ENCODE measurements at places on chromosomes 1 and 21. TPM values are rescaled to one million over a fixed set of nuclear protein-coding genes. Genes with fewer than 3 reads are reported as not detected.

PTPN7 gene
- not detected for total RNA-seq

CD160 gene
- total RNA-seq, result not detected

CELA3B gene
- not detected for total RNA-seq

LRRC53 gene
- total RNA-seq, result not detected

CLCA4 gene
- 0.15 TPM for total RNA-seq

FCRL6 gene
- total RNA-seq, result not detected

CYP4A22 gene
- not detected for total RNA-seq

FAM177B gene
- not detected for total RNA-seq

IL22RA1 gene
- 2.4 TPM for total RNA-seq

LCK gene
- total RNA-seq, result 0.86 TPM

SRM gene
- 55.1 TPM for total RNA-seq

DDAH1 gene
- total RNA-seq, result 2.4 TPM

PTPRF gene
- total RNA-seq, result 204 TPM

CFHR1 gene
- total RNA-seq, result not detected

SEMA6C gene
- total RNA-seq, result 0.84 TPM

LPGAT1 gene
- 48.5 TPM for total RNA-seq

BRINP3 gene
- not detected for total RNA-seq

CFHR2 gene
- total RNA-seq, result not detected

MAGOH gene
- total RNA-seq, result 33.0 TPM

GREM2 gene
- not detected for total RNA-seq

EDN2 gene
- 0.08 TPM for total RNA-seq

RPS6KA1 gene
- total RNA-seq, result 150 TPM

APCS gene
- not detected for total RNA-seq

UBASH3A gene
- total RNA-seq, result not detected

PCSK9 gene
- 265 TPM for total RNA-seq

DDR2 gene
- total RNA-seq, result 6.1 TPM

CLIC4 gene
- total RNA-seq, result 97.6 TPM

MYOG gene
- not detected for total RNA-seq

RCC2 gene
- total RNA-seq, result 104 TPM

SEMA4A gene
- 6.6 TPM for total RNA-seq

CLCA1 gene
- 0.08 TPM for total RNA-seq

DIO1 gene
- total RNA-seq, result not detected

SPATA46 gene
- total RNA-seq, result not detected

MPC2 gene
- total RNA-seq, result 47.6 TPM

MR1 gene
- total RNA-seq, result 17.0 TPM

RAB25 gene
- 66.7 TPM for total RNA-seq

MAN1A2 gene
- total RNA-seq, result 14.8 TPM

MANEAL gene
- total RNA-seq, result 0.78 TPM

ST3GAL3 gene
- 14.7 TPM for total RNA-seq

Measured in hair follicular keratinocyte (primary cell).